ENCODE measurements at places on chromosomes 1 and 21. TPM values are rescaled to one million over a fixed set of nuclear protein-coding genes. Genes with fewer than 3 reads are reported as not detected.

DNA sequence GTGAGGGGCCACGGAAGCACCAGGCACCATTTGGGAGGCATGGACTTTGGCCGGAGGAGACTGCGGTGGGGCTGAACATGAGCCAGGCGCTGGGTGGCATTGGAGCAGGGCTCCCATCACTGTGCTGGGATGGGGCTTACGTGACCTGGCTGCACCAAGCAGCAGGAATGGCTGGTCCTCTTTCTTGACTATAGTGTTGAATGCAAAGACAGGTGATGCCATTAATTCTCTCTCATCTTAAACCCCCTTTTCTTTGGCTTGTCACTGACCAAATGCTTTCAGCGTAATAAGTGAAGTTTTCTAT, 447.9 kb downstream of the CAMTA1 start:
- ATAC-seq: no peak

DNA sequence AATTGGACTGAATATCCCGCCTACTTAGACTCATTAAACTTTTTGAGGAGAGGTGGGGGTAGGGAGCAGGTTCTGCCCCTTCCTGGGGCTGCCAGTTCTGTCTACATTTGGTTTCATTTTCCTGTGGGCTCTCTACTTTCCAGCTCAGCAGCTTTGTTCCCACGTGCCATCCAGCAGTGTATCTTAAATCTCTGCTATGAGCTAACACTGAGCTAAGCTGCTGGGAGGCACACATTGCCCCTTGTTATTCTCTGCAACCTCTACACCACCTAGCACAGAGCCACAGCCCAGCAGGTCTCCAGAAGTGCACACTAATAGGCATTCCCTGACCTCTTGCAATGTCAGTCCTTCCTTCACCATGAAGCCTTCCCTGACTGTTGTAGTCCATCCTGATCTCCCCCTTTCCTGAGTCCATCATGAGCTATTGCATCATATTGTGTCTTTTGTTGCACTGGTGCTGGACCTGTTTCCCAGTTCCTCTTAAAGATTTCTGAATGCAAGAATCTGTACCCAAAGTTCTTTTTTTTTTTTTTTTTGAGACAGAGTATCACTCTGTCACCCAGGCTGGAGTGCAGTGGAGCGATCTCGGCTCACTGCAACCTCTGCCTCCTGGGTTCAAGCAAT, 28.7 kb upstream of the NRDC start:
- ATAC-seq: no peak

ECM1 gene
- total RNA-seq: 438 TPM

DNA sequence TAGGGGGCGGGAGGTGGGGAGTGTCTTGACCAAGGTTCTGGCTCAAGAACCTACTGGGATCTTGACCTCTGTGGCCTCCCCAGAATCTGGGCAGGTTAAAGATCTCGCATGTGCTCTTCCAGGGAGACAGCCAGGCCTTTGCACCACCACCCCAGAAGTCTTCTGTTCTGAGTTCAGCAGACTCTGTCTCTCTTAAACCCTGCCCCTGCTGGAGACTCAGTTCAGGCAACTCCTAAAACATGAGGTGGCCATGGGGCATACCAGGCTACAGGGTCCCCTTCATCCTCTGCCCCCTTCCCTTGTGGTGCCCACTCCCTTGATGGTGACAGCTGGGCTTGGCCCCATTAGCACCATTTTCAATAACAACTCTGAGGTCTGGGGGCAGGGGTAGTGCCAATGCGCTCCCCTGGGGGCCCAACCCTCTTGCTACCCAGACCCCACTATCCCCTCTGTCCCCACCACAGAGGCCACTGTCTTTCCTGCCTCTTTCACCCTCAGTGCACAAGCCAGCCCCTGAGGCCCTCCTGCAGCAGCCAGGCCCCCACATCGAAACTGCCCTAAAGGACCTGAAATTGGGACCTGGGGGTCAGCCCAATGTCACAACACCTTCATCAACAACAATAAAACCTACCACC, 132.7 kb upstream of the RUNX3 start:
- no peak for ATAC-seq

DNA sequence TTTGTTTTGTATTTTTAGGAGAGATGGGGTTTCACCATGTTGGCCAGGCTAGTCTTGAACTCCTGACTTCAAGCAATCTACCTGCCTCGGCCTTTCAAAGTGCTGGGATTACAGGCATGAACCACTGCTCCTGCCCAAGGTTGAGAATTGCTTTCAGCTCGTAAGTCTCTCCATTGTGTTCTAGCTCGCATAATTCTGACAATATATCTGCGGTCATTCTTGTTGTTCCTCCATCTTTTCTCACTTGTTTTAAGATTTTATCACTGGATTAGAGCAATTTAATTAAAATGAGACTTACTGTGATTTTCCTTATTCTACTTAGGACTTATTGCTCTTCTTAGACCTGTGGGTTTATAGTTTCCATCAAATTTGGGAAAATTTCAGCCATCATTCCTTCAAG, 102.9 kb downstream of the AHCTF1 start:
- no peak for ATAC-seq

DNA sequence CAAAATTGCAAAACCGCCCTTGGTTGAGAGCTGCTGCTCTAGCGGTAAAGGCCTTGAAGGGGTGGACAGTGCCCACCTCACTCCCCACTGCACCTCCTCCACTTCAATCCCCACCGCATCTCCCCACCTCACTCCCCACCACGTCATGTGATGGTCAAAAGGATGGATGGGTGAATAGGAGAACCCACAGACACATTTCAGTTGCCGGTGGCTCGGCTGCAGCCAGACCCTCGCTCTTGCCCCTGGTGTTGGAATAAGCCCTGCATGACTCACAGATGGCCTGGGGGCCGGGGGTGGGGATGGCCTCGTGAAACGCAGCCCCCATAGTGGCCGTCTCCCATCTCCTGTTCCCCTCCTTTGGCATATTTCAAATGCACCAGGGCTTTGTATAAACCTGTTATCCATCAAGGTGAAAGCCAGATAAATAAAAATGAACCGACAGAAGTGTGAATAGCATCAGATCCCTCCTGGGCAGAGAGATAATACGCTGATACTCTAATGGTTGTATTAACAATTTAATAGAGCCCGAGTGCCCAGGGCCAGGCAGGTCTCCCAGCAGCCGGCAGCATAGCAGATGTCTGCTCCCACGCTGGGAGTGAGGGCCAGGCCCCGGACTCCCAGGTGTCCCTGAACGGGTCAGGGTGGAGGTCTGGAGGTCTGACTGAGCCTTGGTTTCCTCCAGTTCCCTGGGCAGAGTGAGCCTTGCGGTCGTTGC, 300.3 kb downstream of the NPHP4 start:
- no peak for ATAC-seq

DNA sequence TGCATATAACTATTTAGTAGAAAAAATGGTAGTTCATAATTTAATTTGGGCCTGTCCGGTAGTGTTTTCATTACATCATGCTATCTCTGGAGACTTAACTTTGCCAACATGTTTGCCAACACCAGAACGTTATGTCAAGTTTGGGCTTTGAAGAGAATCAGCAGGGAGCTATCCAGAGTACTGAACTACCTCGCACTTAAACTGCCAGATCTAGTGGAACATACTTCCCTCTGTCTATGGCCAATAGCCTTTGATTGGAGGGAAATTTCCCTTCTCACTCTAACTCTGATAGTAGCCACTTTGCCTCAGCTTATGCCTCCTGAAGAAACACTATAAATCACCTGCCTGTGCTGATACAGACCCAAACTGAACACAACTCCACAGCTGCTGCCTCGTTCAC, 10.0 kb downstream of the LRRC53 start:
- ATAC-seq: no peak

GRCh38 chr1:67855961-67856360, 22.7 kb upstream of the GNG12 start:
- no peak for ATAC-seq

CIART gene
- total RNA-seq: 3.1 TPM

DNA sequence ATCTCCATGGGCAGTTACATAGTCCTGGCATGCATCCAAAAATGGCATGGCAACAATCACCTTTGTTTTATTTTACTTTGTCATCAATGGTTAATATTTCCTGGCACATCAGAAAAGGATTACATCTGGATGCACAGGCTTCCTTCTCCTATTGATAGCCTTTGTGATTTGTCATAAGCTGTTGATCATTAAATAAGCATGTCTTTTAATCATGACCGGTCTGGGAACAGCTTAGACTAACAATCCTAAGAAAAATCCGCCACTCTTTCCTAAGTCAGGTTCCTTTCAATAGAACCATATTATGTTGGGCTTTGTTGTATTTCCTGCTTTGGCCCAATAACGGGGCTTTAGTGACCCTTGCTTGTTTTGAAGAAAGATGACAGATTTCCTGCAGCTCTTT, 330.6 kb downstream of the DUSP10 start:
- ATAC-seq: no peak

DNA sequence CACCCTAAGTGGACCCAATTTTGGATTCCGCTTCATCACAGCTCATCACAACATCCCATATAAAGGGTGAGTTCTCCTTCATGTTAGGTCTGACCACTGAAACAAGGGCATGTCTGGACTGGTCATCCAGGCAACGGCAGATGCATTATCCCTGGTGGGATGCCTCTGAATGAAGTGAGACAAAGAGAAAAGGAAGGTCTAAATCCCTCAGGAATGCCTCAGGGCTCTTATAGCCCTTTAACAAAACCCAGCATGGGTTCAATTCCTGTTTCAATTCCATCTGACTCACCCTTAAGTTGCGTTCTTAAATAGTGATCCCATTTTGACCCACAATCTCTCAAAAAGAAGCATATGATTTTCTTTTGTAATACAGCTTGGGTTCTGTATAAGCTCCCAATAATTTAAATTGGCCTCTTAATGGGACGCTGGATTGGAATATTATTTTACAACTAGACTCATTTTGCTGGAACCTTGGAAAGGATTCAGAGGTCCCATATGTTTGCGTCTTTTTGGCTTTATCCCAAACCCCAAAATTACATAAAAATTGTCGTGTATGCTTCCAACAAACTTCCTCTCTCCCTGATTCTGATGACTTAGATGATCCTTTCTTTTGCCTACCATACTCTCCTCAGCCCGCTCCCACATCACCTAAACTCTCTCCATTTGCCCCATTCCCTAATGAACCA, 287.4 kb upstream of the ZP4 start:
- ATAC-seq: no peak

- peak; percentile 33 for ATAC-seq
Measured at GRCh38 chr21:38297194-38297631, 40.4 kb downstream of the KCNJ15 start.

DNA sequence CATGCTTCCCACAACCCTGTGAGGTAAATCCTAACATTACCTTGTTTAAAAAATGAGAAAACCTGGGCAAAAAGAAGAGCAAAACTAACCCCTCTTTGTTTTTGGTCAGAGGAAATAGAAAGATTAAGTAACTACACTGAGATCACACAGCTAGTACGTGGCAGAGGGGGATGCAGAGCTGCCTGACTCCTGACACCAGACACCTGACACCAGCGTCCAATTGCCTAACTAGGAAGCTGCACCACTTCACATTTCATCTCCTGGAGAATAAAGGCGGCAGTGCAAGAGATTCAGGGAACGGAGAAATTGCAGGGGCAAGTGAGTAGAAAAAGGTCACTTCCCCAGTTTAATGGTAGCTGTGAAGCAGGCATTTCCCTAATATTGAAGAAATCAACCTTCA, 229.3 kb upstream of the PTBP2 start:
- ATAC-seq: no peak

DNA sequence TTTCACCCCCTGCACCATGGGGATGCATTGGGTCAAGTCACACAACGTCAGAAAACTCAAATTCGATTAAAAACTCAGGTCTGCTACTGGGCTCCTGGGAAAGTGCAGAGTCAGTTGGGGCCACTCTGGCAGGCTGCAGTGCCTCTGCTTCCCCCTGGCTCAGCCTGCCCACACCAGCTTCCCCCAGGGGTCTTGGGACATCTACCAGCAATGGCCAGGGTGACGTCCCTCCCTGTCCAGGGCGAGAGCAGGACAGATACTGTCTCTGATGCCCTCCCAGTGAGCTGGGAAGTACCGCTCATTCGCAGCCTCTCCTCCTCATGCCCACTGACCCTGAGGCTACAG, 106.2 kb upstream of the COL6A1 start:
- ATAC-seq: no peak

KTI12 gene
- total RNA-seq: 5.4 TPM

GRCh38 chr1:67646145-67647035, 38.6 kb upstream of the GADD45A start:
- ATAC-seq: no peak

DNA sequence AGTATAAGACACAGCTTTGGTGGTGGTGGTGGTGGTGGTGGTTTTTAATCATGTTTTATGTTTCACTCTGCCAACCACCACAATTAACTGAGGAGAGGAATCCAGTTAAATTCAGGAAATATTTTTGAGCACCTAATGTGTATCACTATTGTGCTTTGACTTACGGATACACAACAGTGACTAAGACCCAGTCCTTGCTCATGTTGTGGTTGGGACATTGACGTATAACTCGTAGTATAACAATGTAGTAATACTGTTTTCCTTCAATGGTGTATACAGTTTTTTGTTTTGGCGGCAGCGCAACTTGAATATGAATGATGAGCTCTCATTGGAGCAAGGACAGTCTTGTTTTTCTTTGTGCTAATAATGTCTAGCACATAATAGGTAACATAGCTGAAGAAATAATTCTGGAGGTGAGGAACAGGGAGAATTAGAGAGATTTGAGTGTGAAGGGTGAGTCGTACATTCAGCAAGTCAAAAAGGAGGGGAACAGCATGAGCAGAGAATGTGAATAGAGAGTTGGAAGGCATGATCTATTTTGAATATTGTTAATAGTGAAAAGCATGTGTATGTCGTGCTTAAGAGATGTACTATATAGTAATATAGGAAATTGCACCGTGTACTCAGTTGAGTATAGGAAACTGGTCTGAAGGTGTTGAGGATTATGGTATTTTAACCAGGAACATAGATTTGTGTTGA, 5.5 kb downstream of the CACYBP start:
- no peak for ATAC-seq

KCNA3 gene
- 0.28 TPM for total RNA-seq

SPATA46 gene
- total RNA-seq: not detected

DNA sequence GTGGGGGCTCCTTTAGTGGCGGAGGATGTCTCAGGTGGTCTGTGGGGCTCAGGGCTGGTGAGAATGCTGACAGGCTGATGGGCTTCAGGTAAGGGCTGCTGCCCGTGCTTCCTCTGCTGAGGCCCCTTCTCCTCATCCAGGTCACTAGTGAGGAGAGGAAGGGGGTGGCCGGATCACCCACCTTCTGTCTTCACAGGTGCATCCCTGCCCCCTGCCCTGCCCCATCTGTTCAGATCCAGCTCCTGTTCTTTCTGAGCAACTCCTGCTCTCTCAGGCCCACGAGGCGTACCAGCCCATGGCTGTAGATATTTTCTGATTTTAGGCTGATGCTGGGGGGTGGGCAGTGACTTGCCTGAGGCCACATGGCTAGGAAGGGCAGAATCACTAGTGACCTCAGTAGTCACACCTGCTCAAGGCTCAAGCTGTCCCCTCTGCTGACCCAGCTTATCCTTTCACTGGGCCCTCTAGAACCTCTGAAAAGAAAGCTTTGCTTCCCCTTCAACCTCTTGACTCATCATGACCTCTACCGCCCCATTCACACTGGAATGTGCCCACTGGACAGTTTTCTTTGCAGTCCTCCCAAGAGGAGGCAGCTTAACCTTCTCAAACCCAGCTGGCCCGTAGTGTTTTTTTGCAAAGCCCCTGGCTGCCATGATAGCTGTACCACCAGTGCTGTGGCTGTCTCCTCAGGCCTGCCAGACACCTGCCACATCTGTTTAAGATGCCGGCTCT, 14.8 kb downstream of the DCST2 start:
- no peak for ATAC-seq

GRCh38 chr1:161265305-161265704, 6.8 kb downstream of the PCP4L1 start:
- ATAC-seq: no peak

HEYL gene
- 0.44 TPM for total RNA-seq

SLC25A33 gene
- total RNA-seq: 3.6 TPM

- ATAC-seq: peak; percentile 83
Measured at GRCh38 chr21:38468989-38469388, 29.3 kb downstream of the ERG start.

All from esophagus mucosa (tissue), 1 donor.